ENCODE measurements at places on chromosomes 16 and 17. TPM values are rescaled to one million over a fixed set of nuclear protein-coding genes. Genes with fewer than 3 reads are reported as not detected.

Gene TUBG1
- 49.7 TPM for total RNA-seq

Gene WSCD1
- 3.6 TPM for total RNA-seq

Gene DNAH2
- total RNA-seq = 1.5 TPM

Gene SPATA22
- not detected for total RNA-seq

Gene KRTAP4-5
- not detected for total RNA-seq

GRCh38 chr17:61400066-61400716, 548 bp downstream of the TBX2 start:
- no peak for DNase-seq

DNA sequence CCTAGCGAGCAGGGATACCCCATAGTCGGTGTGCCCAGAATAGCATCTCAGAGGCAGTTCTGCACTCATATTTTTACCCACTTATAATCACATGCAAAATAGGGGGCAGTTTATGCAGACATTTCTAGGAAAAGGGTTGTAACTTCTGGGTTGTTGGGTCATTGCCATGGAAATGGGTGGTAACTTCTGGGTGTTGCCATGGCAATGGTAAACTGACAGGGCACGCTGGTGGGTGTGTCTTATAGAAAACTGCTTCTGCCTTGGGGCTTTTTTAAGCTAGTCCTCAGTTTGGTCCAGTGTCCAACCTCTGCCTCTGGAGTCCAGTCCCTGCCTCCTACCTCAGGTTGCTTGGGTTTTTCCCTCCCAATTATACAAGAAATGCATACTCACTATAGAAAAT, 7.4 kb upstream of the SPAG9 start:
- no peak for DNase-seq

GRCh38 chr16:27745348-27745747, 195.4 kb downstream of the KATNIP start:
- no peak for DNase-seq

- DNase-seq = no peak
Observed at GRCh38 chr17:51398687-51399086, 138.3 kb downstream of the UTP18 start.

- DNase-seq = no peak
Observed at GRCh38 chr17:29595107-29595942, 2.4 kb downstream of the ANKRD13B start.

DNA sequence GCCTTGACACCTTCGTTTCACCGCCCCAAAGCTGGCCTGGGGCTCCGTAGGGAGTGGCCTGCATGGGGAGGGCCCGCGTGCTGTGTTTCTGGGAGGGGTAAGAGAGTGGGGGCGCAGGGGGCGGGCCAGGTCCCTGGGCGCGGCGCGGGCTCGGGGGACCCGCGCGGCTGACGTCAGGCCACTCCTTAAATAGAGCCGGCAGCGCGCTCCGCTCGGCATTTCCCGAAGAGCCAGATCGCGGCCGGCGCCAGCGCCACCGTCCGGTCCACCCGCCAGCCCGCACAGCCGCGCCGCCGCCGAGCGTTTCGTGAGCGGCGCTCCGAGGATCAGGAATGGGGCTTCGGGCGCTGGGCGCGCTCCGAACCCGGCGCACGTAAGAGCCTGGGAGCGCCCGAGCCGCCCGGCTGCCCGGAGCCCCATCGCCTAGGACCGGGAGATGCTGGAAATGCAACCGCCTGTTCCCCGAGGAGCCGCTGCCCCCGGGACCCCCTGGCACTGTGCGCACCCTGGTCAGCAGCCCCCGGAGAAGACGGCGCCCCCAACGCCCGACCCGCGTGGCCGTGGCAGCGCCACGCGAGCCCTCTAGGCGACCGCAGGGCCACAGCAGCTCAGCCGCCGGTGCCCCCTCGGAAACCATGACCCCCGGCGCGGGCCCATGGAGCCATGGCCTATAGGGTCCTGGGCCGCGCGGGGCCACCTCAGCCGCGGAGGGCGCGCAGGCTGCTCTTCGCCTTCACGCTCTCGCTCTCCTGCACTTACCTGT, at the start of gene HS3ST2:
Gene HS3ST2, plus strand, starts transcription at position 215 of the 763 bp plus-strand sequence. Its CDS starts 449 bp downstream, at position 664.
- DNase-seq = no peak

- no peak for DNase-seq
Observed at GRCh38 chr17:19948116-19948943, 29.3 kb downstream of the AKAP10 start.

DNA sequence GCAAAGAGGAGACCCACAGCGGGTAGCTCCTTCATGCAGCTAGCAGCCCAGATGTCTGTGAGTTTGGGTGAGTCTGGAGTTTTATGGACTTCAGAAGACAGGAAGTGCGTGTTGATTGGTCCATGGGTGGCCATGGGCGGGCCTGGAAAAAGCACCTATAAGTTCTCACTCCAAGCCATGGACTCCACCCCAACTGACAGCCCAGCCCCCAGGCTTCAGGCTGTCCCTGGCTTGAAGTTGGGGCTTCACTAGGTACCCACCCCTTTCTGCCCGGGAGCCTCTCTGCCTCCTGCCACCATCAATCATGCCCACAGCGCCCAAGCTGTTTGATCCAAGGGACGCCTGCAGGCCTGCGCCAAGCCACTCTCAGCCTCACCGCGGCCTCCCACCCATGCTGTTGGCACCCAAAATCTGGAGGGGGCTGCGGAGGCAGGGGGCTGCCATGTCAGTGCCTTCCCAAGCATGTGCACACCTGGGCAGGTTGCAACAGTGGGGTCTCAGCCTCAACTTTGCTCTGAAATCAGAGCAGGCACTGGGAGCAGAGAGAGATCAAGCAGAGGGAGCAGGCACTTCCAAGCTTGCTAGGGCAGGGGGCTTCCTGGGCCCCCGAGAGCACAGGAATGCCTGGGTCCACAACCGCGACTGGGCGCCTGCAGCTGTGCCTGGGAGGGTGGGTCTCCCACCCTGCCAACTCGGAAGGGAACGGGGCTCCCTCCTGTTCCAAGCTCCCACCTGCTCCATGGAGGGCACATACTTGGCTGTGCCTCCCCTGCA, 1503.7 kb downstream of the CDH11 start:
- no peak for DNase-seq

GRCh38 chr17:3002538-3003295, 60.7 kb downstream of the OR1D5 start:
- no peak for DNase-seq

GRCh38 chr17:68294196-68294555, 2.9 kb downstream of the ARSG start:
- no peak for DNase-seq

GRCh38 chr16:87968541-87968940, 17.3 kb downstream of the BANP start:
- no peak for DNase-seq

DNA sequence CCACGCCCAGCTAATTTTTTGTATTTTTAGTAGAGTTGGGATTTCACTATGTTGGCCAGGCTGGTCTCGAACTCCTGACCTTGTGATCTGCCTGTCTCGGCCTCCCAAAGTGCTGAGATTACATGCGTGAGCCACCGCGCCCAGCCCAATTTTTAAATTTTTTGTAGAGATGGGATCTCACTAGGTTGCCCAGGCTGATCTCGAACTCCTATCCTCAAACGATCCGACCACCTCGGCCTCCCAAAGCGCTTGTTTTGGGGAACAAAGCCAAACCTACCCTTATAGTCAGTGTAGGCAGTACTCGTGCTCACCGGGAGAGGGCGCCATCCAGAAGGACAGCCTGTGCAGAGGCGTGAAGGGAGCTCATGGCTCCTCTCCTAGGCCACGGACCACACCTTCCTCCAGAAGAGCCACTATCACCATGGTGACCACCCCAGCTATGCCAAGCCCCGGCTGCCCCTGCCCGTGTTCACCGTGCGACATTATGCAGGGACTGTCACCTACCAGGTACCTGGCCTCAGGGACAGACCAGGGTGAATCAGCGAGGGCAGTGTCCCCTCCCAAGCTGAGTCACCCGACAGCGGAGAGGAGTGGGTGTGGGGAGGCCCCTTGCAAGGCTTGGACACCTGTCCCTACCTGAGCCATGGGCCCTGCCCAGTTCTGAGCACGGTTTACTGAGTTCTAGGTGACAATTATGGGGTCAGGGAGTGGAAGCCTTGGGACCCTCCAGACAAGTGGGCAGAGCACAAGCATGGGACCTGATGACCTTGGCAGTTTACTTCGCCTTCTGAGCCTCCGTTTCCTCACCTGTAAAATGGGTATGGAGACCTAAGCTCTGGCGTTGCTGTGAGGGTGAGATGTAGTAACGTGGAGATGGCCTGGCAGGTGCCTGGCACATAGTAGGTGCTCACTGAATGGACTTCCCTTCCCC, 13.7 kb downstream of the MYO15B start:
- no peak for DNase-seq

DNA sequence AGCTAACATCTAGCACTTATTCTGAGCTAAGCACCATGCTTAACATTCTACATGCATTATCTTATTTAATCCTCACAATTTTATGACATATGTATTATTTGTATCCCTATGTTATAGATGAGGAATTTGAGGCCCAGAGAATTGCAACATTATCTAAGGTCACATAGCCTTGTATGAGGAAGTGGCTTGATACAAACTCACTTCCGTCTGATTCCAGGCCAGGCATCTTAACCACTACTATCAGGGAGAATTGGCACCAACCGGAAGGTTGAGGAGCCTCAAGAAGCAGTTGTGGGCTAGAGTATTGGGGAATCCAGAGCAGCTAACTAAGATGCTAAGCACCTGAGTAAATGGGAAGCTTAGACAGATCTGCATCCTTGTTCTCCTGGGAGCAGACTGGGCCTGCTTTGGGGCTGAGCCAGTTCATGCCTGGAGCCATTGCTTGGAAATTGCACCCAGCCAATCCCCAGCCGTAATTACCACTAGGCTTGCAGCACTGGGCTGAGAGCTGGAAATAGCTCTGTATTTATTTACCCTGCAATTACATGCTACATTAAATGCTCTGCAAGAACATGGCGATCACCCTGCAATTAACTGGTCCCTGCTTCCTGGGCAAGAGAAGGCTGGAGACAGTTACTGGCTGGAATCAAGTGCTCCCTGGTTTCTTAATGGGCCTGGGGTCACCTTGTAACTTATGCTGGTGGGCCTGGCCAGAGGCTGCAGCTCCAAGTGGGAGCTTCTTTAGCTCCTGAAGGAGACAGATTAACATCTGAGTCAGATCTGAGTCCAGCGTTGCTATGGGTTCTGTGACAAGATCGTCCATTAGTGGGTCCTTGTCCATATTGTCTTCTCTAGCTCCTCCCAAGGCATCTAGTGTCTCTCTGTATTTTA, 273.1 kb upstream of the CCL2 start:
- no peak for DNase-seq

DNA sequence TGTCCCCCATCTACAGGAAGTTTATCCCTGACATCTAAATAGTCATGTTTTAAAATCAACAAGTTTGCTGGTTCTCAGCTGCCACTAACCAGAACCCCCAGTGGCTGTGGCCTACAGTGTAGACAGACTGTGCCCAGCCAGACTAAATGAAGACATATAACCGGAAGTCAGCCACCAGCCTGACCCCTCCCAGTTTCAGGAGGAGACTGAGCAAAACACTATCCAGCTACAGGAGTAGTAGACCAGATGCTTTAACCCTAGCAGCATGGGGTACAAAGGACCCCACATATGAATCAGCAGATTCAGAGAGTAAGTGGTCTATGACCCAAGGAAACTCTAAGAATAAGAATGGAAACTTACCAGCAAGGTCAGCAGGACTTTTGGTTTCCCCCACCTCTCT, 83.4 kb downstream of the HIC1 start:
- no peak for DNase-seq

- DNase-seq = no peak
Observed at GRCh38 chr17:32833076-32833475, 43.8 kb downstream of the MYO1D start.

DNA sequence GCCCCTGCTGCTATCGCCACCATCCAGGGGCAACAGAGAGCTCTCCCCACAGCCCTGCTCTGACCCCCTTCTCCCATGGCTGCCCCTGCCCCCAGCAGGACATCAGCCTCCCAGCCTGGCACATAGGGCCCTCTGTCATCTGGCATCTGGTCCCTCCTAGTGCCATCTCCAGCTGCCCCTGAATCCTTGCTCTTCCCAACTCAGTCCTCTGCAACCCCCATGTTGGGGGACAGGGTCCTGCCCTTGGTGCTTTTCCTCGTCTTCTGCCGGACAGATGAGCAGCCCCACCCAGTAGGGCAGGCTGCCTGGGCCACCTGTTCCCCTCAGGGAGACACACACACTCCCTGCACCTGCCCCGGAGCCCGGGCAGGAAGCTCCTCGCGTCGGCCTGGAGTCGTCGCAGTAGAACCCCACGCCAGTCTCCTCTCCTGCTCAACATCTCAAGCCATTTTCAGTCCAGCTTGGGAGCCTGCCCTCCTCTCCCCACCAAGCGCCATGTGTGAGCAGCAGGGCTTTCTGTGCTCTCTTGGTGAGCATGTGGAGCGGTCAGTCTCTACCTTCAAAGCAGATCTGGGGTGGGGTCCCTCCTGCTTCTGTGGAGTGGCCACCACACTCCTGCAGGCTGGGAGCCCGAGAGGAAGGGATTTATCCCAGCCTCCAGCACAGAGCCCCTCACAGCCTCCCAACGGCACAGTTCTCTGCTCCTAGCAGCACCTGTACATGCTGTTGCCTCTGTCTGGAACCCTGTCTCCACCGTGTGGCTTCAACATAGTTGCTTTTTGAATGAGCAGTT, 28.2 kb downstream of the TNFRSF13B start:
- peak; percentile 20 for DNase-seq

- no peak for DNase-seq
Observed at GRCh38 chr16:8929086-8929748, 34.5 kb downstream of the USP7 start.
